ENCODE measurements at places on chromosomes 13 and 19.

GRCh38 chr13:47976325-47976724 is 24.7 kb downstream of the SUCLA2 start:
- DNase-seq, result no peak

DNA sequence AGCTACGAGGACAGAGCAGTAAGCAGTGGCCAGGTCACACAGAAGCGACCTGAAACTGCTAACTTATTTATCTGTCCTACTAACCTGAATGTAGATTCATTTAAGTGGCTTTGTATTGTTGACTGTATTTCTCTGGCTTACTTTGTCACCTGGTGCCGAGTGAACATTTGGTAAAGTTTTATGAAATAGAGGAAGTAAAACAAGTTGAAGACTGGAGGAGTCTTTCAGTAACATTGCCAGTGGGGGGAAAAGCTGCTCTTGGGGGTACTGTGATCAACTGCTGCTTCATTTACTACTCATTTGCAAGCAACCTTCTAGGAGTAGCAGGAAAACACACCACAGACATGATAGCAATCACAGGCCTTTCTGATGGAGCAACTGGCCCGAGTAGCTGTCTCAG is 615.0 kb downstream of the FGF9 start:
- DNase-seq, result no peak

DNA sequence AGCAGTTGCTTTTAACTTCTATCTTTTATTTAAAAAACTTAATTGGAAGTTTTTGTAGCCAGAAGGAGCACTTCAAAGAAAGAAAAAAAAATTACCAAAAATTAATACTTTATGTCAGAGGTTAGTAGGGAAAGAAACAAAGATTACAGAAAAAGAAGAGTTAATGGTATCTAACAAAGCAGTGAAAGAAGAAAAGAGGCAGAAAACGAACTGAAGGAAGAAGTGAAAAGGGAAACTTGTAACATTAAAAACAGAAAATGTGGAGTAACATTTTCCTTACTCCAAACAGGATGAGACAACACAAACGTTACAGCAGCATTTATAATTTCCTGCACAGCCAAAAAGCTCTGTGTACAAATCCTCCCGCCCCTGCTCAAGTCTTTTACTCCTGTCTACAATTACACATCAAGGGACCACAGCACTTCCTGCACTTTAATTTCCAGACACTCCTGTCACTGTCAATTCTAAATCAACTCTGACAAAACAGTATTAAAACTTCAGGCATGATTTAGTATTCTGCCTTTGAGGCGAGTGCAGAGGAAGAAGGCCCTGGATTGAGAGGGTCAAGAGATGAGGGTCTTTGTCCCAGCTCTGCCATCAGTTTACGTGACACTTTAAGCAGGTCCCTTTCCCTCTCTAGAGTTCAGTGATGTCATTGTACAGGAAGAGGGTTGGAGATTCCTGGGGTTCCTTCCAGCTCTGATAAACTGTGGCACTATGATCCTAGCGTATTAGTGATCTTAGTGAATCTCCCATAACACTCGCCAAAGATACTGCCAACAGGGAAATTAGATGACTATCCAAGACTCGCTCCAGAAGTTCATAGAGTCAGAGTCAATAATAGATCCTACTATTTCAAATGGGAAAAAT is 53.2 kb upstream of the LSM14A start:
- DNase-seq, result no peak

DNA sequence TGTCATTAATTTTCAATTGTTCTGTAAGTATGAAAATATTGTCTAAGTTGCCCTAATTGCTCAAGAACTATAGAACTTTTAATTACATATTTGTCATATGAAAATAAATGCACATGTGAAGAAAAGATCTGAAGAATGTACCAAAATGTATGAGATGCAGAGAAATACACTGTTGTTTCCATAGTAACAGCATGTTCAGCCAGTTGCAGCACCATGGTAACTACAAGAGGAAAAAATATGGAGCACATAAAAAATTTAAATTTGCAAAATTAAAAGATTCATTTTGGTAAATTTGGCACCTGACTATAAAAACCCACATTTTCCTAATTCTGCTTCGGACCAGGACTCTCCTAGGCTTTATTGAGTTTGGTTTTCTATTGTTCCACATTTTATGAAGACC is 1170.0 kb upstream of the MIR17HG start:
- DNase-seq, result no peak

DNA sequence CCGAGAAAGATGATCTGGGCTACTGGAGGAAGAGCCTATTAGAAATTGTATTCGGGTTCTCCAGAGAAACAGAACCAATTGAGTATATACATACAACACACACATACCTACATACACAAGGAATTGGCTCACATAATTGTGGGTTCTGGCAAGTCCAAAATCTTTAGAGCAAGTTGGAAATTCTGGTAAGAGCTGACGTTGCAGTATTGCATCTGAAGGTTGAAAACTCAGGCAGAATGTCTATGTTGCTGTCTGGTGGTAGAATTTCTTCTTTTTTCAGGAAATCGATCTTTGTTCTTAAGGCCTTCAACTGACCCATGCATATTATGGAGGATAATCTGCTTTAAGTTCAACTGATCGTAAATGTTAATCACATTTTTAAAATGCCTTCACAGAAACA is 15.5 kb upstream of the OLFM4 start:
- DNase-seq, result no peak

DNA sequence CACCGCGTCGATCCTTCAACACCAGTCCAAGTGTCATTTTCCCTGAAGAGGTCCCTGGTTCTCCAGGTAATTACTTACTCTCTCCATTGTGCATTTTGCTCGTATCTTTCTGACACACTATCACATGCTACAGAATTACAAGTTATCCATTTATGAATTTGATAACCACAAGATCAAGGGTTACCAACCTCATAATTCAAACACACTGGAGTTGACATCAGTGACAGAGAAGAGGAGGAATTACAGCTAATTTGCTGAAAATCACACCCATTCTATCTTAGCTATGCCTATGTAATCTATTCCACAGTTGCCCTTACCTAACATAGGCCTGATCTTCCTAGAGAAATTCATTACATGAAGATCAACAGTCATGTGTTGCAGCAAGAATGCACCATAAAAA is 14.2 kb downstream of the ZC3H13 start:
- DNase-seq, result no peak

- DNase-seq, result no peak
Measured at GRCh38 chr13:50908371-50908770, 1.2 kb upstream of the RNASEH2B start.

DNA sequence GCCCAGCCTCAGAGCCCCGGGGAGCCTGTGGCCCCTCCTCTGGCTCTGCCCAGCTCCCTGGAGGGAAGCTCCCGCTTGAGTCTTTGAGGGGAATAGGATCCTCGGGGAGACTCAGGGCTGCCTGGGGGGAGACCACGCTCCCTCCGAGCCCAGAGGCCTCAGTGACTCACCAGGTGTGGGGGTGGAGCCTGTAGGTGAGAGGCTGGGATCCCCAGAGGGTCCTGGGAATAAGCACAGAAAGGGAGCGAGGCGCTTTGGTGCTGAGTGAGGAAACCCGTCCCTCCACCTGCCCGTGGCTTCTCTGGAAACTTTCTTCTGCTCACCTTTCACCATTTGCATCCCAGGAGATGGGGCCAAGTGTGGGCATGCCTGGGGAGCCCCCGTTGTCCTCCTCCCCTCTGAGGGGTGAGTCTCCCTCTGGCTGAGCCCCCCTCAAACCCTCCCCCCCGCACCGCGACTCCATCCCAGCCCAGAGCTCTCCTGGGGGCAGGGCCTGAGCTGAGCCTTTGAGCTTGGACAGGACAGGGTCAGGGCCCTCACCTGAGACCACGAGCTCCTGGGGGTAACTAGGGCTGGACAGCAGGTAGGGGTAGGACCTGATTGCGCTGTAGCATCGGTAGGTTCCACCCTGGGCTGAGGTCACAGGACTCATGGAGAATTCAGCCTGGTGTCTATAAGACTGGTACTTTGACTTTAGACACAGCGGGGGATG is 2.7 kb downstream of the LILRB5 start:
- DNase-seq, result no peak

DNA sequence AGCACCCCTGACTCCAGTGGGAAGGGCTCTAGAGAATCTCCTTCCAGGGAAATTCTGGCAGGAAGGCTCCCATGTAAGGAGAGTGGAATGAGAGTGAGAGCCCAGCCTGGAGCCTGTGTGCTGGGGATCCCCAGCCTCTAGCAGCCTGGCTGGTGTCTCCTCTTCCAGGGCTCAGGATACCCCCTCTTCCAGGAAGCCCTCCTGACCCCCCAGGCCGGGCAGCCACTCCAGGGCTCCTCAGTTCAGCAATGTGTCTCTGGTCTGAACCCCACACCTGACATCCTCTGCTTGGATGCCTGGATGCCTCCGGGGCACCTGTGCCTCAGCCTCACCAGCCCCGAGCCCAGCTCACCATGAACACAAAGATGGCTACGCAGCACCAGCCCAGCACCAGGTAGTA is 3.0 kb downstream of the C19orf33 start:
- no peak for DNase-seq

DNA sequence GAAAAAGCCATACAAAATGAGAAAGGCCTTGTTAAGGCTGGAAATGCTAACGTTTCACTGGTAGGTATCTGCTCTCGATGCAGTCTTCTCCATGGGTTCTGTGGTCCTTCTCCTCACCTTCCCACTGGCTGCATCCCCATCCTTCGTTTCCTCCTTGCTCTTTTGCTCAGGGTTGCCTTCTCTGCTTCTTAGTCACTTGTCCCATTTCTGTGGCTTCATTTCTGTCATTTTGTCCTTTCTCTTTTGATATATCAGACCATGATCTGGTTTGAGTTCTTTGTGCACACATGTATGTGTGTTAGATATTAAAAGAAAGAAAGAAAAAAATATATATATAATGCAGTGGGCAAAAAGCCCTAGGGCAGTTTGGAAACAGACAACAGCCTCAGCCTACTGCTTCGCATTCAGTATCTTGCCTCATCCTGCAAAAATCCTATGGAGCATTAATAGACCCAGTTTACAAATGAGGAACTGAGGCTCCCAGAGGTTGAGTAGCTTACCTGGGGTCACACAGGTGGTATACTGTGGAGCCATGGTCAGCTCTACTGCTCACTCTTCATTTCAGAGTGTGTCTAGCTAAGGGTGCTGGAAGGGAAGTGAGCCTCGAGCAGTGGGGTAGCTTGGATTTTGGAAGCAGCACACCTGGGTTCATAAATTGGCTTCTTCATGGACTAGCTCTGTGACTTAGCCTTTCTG is 57.6 kb upstream of the MEDAG start:
- DNase-seq, result no peak

DNA sequence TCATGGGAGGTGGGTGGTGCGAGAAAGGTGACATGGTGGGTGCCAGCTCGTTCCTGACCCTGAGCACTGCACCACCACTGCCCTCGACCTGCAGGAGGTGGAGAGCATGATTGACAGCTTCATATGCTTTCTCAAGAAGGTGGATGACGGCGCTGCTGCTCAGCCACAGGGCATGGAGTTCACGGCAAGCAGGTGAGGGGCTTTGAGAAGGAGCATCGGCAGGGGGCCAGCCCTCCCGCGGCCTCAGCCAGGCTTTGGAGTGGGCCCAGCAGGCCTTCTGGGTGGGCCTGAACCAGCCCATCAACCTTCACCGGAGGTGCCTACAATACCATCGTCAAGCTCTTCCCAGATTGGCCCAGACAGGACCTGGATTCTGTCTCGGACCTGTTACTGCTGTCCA is 18.9 kb upstream of the ZNF14 start:
- no peak for DNase-seq

DNA sequence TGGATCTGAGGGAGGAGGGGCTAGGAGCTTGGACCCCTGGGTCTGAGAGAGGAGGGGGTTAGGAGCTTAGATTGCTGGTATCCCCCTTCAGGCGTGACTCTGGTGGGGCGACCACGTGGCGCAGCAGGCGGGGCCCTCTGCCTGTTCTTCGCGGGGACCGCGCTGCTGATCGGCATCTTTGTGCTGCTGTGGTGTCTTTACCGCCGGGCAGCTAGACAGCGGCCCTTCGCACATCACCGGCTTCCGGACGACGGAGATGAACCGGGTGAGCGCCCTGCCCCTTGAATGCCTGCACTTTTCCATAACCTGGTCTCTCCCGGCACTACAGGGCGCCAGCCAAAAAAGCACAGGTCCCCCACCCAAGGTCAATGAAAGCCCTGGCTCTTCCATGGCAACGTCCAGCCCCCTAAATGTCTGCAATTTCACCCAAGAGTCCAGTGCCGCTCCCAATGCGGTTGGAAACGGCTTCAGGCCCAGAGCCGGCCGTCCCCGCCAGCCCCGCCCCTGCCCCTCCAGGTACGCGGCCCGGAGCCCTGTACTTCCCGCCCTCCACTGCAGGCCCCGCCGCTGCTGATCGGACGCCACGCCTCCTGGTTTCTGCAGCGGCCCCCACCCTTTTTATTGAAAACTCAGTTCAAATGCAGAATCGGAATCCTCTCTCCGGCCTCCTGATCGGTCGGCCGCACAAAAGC is 2.8 kb downstream of the GFY start:
- no peak for DNase-seq

DNA sequence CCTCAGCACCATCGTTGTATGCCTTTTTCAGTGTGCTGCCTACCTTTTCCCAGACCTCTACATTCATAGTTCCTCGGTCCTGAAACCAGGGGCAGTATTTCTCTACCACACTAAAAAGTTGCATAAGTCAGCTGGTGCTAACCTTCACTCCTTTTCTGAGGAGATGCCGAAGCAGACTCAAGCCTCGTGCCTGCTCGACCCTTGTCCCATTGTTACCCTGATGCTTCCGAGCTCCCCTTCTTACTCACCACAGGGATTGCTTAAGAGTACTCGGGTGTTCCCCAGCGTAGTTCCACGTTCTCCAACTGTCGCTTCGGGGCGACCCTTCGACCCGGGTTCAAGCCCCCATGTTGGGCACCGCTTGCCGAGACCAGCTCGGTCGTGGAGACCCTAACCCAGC is 19.0 kb upstream of the IL17D start:
- no peak for DNase-seq

DNA sequence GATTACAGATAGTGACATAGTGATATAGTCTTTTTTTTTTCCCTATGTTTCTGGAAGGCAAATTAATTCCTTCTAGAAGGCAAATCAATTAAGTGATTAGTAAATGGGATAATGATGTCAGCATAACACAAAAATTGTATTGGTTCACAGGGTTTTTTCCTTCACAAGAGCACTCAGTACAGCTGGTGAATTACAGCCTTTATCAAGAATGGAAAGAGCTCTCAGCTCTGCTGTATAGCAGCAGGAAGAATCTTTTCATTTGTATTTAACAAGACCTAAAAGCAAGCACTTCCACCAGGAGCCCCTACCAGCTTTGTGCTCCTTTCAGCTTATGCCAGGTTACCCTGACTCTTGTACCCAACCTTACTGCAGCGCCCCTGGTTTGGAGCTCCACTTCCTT is 90.8 kb downstream of the SERP2 start:
- DNase-seq, result no peak

- DNase-seq, result no peak
Measured at GRCh38 chr19:15197275-15197941, 3.4 kb downstream of the NOTCH3 start.

GRCh38 chr19:38287604-38288003 is 16.4 kb upstream of the C19orf33 start:
- no peak for DNase-seq

DNA sequence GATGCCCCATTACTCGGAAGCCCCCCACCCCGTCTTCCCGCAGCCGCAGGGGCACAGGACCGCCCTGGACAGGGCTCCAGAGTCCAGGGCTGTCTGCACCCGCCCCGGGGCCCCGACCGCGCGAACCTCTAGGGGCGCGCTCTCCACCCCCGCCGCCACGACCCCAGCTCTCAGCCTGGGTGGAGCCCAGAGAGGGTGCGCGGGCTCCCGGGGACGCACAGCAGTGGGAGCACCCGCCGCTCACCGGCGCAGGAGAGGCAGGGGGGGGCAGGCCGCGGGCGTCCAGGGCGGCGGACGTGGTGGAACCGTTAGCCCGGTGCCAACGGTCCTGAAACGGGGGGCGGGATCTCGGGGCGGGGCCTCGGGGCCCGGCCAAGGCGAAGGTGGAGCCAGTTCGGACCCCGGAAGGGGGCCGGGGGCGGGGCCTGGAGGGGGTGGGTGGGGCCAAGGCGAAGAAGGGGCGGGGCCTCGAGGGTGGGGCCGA is at the start of gene ATP8B3:
ATP8B3 (minus strand) TSS at position 335 of the 484 bp plus-strand sequence. CDS start 540 bp downstream, outside the sequence.
- DNase-seq, result no peak

Data from ovary (tissue), 10 donors.